ENCODE measurements at places on chromosomes 7 and 10.

GRCh38 chr10:80523773-80524172 is 13.9 kb upstream of the SH2D4B start:
- no peak for DNase-seq

DNA sequence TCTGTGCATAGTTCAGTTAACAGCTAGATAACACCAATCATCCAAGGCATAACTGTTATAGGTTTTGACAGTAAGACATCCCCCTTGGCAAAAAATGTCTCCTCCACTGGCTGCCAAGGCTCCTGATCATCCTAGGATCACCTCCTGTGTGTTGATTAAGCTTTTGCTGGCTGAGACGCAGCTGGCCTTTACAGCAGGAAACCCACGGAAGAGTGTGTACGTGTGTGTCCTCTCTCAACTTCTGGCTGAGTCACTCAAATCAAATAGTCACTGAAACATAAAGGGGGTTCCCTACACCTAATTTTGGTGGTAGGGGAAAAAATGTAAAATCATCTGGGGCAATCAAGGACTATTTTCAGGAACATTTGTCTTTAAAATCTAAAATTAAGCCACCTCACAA is 208.8 kb downstream of the CTNNA3 start:
- DNase-seq, result no peak

DNA sequence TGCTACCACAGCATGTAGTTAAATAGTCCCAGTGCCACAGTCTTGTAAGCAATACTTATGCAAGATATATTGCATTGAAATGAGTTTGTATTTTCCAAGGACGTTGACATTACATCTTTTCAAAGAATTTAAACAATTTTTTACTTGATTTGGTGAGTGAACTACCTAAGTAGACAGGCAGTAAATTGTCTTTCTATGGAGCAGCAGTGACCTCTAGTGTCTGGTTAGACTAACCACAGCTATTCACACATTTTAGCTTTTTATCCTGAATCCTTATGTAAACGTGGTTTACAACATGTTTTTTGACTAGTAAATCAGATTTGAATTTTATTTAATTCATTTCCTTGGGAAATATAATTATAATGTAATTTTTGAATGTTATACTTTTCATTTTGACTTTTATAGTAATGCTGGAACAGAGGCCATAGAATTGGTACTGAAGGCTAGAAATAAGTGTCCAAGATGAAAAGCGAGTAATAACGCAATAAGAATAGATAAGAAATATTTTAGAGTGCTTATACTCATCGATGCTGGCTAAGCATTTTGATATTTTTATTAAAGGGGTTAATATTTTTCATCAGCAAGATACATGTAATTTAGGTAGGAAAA is 5.6 kb downstream of the LRRTM3 start:
- no peak for DNase-seq

GRCh38 chr7:88317422-88317821 is 10.7 kb upstream of the STEAP4 start:
- DNase-seq, result no peak

DNA sequence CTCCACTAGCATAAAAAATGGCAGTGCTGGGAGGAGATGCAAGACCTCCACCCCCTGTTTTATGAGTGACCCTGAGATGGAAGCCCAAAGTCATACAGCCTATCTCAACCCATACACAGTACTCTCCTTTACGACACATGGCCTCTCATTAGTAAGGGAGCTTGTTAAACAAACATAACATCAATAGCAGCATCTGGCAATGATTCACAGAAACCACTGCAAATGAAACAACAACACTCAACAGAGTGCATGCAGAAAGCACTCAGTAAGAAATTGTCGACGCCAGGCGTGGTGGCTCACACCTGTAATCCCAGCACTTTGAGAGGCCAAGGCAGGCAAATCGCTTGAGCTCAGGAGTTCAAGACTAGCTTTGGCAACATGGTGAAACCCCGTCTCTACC is 27.5 kb upstream of the FIGNL1 start:
- DNase-seq, result no peak

GRCh38 chr10:70320751-70321150 is 36.9 kb upstream of the NPFFR1 start:
- DNase-seq, result peak; percentile 65

- DNase-seq, result no peak
These were observed 489.0 kb upstream of the ANKRD30A start for GRCh38 chr10:36636285-36636839.

DNA sequence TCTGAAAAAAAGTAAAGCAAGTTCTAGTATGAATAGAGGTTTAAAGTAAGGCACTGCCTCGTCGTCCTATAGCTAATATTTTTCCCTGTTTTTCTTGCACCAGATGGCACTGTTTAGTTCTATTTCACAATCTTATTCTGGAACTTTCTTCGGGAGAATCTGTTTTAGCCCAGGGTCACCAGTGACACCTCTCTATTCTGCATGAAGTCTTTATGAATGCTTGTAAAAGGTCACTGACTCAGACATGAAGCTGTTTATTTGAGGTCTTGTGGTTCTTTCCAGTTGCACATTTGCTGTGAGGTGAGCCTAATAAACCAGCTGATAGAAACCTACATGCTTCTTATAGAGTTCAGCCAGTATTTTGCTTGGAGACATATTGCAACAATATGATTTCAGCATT is 444.3 kb downstream of the AUTS2 start:
- DNase-seq, result no peak

DNA sequence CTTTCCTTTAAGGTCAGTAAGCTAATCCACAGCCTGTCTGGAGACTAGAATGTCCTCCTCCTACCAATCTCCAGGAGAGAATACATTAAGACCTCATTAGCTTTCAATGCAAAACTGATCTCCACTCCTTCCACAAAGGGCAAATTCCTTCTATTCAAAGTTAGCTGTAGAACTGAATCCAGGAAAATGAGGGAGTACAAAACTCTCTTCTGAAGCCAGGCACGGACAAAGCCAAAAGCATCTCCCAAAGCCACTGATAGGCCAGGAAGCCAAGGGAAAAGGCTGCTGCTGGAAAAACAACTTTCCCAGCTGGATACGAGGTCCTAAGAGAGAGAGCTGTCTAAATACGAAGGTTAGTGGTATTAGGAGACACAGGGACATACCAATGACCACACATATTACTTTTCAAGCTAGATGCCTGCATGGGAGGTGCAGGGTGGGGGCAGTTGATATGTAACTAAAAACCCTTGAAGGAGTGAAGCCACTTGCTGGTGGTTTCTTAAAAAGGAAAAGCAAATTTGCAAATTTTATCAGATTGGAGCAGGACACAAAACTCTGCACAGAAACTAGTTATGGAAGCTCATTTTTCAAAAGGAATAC is 43.6 kb downstream of the MKX start:
- DNase-seq, result no peak

GRCh38 chr7:13414181-13414580 is 575.3 kb downstream of the ETV1 start:
- DNase-seq, result no peak

DNA sequence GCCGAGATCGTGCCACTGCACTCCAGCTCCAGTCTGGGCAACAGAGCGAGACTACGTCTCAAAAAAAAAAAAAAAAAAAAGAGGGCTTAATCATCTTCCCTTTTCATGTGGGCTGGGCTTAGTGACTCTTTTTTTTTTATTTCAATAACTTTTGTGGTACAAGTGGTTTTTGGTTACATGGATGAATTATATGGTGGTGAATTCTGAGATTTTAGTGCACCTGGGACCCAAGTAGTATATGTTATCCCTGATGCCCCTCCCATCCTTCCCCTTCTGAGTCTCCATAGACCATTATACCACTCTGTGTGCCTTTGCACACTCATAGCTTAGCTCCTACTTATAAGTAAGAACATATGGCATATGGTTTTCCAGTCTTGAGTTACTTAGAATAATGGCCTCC is 4.8 kb upstream of the ADAM12 start:
- no peak for DNase-seq

- DNase-seq, result no peak
These were observed 18.2 kb upstream of the JMJD1C start for GRCh38 chr10:63483983-63484382.

GRCh38 chr7:130943336-130943901 is 209.4 kb upstream of the KLF14 start:
- no peak for DNase-seq

DNA sequence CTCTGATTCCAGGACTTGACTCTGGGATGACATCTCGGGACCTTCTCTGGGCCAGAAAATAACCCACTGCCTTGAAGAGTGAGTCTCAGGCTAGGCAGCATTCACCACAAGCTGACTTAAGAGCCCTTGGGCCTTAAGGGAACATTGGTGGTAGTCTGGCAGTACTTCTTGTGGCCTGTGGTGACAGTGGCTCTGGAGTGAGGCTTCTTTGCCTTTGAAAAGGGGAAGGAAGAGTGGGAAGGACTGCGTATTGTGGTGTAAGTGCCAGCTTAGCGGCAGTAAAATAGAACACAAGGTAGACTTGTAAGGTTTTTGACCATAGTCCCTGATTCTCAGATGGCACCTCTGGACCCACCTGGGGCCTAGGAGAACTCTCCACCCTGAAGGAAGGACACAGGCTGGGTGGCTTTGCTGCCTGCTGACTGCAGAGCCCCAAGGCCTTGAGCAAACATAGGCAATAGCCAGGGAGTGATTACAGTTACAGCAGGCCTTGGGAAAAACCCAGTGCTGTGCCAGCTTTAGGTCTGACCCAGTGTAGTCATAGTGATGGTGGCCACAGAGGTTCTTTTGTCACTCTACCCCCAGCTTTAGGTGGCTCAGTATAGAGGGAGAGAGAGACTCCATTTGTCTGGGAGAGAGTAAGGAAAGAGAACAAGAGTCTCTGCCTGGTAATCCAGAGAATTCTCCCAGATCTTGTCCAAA is 483.9 kb downstream of the SH2D4B start:
- DNase-seq, result no peak

Measured in DMS79 (cell line).